ENCODE measurements at places on chromosomes 2 and 18.
A peak's percentile ranks its signal among the peaks of the same experiment; 100 is the strongest.

GRCh38 chr2:23563673-23564614 is 179.0 kb downstream of the KLHL29 start:
- DNase-seq = peak; percentile 97

- no peak for DNase-seq
These were observed 262.7 kb downstream of the TWIST2 start for GRCh38 chr2:239110595-239111048.

DNA sequence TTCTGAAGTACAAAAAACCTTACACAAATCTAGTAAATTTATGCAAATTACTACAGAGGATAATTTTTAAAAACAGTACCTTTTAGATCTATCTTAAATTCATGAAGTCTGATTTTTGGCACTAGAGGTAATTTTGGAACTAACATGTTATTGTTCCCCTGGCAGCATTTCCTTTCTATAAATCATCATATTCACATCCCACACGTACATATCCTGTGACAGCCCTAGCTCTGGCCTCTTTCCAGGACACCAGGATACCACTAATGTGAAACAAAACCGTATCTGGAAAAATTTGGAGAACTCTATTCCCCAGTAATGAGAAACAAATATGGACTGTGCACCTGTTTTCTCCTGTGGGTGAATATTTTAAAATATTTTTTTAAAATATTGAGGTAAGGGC is 14.0 kb upstream of the BIRC6 start:
- DNase-seq = no peak

- no peak for DNase-seq
These were observed 21.9 kb downstream of the TMEM177 start for GRCh38 chr2:119700866-119701265.

- DNase-seq = no peak
These were observed 2.6 kb upstream of the CHRND start for GRCh38 chr2:232523402-232523681.

DNA sequence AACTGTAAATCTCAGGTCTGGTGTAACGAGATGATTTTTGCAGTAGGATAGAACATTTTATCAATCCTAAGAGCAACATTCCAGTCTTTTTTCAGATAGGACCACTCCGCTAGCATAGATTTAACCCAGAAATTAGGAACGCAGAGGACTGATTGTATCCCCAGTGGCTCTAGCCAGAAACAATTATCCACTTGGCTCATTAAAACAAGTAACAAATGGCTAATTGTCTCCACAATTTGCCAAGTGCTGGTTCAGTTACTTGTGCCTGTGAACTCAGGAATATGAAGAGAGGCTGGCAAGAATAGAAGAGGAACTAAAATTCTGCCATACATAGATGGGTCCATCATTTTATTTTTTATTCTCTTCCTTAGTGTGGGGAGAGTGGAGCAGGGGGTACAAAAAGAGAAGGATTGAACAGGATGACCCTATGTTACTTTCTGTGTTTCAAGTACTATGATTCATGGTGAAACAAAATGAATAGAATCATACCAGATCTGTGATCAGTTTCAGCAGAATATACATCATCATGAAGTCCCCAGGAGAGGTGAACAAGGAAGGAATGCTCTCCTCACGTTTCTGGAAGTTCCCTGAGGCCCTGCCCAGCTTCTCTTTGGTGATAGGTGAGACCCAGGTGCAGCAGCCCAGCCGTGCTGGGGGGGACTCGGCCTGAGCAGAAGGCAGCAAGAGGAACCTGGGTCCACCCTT is 121.6 kb downstream of the ARL4C start:
- DNase-seq = no peak
